Kidney capillary endothelial cell (primary cell): ENCODE measurements at places on chromosomes 11 and 22.

GRCh38 chr11:98507208-98507607, 513.5 kb upstream of the CNTN5 start:
- DNase-seq, result no peak

GRCh38 chr11:36628765-36629244, 30.8 kb upstream of the RAG2 start:
- DNase-seq, result no peak

DNA sequence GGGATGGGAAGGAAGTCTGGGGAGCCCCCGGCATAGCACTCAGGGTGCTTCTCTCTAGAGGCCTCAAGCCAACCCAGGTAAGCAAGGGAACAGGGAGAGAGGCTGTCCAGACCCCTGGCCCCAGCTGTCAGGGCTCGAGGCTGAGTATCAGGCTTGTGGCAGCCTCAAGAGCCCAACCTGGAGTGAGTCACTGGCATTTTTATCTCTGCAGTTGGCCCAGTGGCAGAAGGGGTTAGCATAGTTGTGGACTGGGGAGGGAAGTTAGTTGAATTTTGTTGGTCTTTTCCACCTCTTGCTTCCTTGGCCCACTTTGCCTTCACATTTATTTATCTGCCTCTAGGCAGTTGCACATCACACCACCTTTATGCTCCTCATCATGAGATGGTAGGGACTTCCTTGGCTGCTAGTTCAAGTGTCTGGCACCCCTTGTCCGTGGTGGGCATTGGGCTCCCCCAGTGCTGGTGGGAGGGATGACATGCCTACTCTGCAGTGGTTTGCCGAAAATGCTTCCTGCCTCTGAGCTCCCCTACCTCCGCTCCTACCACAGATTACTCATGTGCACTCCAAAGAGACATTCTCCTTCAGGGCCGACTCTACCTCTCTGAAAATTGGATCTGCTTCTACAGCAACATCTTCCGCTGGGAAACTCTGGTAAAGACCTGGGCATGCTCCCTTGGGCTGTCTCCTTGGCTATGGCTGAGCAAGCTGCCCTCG, 60.1 kb downstream of the SCN3B start:
- no peak for DNase-seq

- no peak for DNase-seq
Observed at GRCh38 chr11:32421992-32422391, 13.3 kb downstream of the WT1 start.

DNA sequence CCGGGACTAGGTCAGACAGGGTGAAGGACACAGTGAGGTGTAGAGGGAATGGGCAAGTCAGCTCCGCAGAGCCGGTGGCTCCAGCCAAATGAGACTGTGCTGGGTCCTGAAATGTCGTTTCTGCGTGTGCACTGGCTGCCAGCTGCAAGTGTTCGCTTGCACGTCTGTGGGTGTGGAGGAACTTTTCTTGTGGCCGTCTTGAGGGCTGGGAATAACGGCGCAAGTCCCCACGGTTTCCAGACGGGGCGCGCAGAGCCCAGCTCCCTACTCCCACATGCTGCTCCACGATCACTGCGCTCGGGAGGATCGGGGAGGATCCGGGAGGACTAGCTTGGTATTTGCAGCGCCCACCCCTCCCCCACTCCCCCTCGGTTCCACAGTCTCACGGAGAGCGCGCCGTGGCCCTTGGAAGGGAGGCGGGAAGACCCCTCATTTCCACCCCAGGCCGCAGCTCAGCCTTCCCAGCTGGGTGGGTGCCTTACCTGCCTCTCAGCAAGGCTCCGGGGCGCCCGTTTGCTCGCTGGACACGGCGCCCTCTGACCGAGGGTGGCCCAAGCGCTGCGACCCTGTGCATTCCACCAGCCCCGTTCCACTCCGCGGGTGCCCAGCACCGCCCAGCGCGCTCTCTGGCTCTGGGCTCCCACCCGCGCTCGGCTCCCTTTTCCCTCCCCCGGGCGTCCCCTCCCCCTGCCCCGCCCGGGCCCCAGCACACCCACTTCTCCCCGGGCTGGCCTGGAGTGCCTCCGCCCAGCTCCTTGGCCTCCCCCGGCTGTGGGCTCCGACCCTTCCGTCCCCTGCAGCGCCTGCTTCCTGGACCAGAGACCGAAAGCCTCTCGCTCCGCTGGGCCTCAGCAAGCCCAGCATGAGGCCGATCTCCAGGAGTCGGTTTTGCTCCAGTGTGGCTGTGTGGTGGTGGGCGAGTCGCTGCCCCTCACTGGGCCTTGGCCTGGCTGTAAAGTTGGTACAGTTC, at the start of gene KCNE3:
Gene KCNE3, minus strand, starts transcription at position 634 of the 970 bp plus-strand sequence. CDS start 9,986 bp downstream, outside the sequence.
- no peak for DNase-seq

DNA sequence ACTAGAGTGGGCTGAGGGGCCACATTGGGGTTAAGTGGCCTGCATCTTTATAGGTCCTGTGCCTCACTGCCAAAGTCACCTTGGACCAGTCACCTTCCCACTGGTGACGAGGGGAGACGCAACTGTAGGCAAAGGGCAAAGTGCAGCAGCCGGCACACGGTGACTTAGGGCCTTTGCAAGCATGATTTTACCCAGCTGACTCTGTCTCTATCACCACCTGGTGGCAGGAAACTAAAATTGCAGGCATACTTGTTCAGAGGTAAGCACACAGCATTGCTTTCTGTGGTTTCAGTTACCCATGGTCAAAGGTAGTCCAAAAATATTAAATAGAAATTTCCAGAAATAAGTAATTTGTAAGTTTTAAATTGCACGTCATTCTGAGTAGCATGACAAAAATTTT, 1164.4 kb downstream of the BRD1 start:
- DNase-seq, result peak; percentile 21

GRCh38 chr11:81744336-81745116, 989.1 kb downstream of the FAM181B start:
- DNase-seq, result no peak

DNA sequence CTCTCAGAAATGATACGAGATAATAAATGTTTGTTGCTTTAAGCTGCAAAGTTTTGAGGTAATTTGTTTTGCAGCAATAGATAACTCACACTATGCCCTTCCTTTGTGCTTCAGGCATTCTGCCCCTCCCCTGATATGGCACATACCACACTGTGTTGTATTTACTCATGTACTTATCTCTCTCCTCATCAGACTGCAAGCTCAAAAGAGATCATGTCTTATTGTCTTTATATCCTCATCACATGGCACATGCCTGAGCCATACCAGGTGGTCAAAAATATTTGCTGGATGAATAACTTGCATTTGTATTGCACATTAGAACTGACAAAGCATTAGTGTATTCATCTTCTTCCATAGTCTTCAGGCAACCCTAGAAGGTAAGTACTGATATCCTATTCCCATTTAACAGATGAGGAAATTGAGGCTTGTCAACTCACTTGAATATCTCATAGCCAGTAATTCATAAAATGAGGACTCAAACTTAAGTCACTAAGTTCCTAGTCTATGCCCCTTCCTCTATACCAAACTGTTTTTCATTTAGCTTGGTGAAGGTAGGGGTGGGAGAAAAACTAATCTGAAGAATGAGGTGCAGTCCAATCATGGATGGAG, 83.9 kb upstream of the EED start:
- DNase-seq, result no peak

GRCh38 chr11:36131721-36132397, 157.4 kb downstream of the COMMD9 start:
- DNase-seq, result peak; percentile 34

- peak; percentile 70 for DNase-seq
Observed at GRCh38 chr11:123103326-123103980, 41.5 kb upstream of the HSPA8 start.

GRCh38 chr11:80593648-80594374, 1153.0 kb upstream of the TENM4 start:
- DNase-seq, result peak; percentile 96

GRCh38 chr22:45262195-45262930, 21.7 kb upstream of the KIAA0930 start:
- no peak for DNase-seq

DNA sequence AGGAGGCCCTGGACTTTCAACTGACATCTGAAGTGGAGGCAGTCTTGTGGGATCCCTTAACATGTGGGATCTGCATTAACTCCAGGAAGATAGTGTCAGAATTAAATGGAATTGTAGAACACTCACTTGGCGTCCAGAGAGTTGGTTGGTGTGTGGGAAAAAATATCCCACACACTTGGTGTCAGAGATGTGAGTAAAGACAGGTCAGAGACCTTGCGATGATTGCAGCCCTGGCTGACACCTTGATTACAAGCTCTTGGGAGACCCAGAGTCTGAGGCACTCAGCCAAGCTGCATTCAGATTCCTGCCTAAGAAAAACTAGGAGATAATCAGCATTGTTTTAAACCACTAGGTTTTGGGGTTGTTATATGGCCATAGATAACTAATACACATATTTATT, 7.2 kb upstream of the TPCN2 start:
- DNase-seq, result no peak

- DNase-seq, result no peak
Observed at GRCh38 chr11:33731723-33732531, 4.3 kb downstream of the CD59 start.

DNA sequence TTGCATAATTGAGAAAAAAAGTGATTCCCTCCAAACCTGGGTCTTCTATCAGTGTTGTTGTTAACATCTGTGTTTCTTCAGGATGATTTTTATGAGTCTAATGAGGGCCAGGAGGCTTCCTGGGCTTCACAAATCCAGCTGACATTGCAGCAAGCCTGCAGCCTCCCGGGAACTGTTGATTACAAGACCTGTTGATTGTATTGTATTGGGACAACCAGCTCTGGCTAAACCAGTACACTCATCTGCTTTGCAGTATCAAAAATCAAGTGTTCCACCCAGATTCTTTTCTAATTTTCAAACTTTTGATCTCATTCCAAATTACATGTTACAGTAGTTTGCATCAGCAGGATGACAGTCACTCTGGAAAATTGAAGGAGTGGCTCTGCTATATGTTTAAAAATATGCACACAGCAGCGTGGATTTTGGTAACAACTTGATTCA, 16.1 kb upstream of the PRSS23 start:
- no peak for DNase-seq

GRCh38 chr11:31303644-31304180, 65.8 kb downstream of the DCDC1 start:
- DNase-seq, result no peak

- DNase-seq, result no peak
Observed at GRCh38 chr11:14044916-14045315, 82.4 kb downstream of the SPON1 start.

DNA sequence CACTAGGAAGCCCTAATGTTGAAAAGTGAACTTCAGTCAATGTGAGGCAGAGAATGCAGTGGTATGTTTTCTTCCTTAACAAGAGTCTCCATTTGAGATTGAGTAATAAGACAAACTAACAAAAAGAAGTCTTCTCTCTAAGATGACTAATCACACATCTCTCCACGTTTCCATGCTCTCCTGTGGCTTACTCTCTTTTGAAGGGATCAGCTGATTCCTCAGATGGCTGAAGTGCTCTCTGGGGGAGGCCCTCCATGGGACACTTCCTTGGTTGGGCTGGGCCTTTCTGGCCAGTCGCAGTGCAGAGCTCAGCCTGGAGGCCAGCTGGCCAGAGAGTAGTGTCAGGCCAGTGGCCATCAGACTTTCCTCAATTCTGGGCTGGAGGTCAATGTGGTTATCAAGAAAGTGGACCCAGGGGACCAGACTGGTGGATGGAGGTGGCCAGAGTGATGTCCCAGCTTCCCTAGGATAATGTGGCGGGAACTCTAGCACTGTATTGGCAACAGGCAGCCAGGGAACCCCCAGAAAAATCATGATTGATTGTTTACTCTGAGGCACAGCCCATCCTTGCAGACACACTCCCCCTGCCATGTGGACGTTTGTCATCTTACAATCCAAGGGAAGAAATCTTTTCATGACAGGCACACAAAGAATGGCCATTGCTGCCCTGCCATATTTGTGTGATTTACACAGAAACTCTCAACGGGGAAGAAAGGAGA, 14.5 kb downstream of the CSRP3 start:
- no peak for DNase-seq

DNA sequence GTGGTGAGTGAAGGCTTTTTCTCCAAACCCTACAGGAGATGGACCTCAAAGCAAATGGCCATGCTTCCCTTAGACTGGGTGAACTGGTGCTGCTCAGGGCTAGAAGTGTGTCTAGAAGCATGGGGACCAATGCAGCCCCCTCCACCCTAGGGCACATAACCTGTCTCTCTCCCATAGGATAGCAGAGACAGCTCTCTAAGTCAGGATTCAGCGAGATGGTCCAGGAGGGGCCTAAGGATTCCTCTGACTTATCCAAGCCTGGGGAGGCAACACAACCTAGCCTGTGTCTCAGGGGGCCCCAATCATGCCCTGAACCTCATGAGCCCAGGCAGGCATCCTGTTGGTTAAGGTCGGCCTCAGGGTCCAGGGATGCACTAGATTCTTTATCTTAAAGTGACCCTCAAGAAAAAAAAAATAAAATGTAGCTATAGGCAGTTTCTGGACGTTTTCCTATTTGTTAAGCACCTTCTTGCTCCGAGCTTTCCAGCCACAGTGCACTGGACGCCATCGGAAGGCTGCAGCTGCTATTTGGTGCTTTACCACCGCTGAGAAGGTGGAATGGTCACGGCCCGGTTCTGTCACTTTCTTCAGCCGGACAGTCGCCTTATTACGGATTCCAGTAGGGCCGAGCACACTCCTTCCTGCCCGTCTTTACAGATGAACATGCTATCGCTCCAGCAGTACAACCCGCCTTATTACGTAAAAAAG, 5.0 kb upstream of the CCND1 start:
- no peak for DNase-seq

- no peak for DNase-seq
Observed at GRCh38 chr11:107011977-107012376, 6.3 kb downstream of the GUCY1A2 start.

DNA sequence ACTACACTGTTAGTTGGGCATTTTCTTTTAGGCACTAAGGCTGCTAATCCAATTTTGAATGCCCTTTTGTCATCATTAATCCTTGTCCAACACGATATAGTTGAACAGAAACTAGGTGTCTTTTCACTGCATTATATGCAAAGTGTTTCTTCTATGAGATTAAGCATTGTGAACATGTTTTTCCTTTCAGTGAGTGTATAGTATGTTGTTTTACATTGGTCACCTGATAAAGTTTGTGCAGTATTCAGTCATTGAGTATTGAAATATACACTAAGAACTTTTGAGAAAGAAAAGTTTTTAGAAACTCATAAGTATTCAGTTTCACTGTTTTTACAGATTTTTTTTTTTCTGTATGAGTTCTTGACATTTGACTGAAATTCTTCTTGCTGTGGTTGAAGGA, 59.0 kb downstream of the ZC3H12C start:
- DNase-seq, result no peak

DNA sequence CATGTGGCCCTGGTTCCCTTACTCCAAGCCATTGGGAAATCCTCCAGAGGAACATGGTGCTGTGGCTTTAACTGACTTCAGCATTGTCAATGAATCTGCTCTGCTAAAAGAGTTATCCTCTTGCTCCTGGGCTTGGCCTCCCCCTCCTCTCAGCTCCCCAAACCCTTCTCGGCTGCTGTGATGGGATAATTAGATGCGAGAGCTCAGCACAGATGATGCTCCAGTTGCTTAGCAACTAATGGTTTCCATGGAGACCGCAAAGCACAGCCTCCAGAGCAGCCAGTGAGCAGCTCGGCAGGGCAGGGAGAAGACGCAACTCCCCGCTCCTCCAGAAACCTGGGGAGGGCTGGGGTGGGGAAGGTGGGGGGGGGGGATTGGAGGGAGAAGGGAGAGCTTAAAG, 2.8 kb upstream of the UPK2 start:
- DNase-seq, result no peak

- DNase-seq, result no peak
Observed at GRCh38 chr22:50683086-50683993, 10.7 kb downstream of the SHANK3 start.
